ENCODE measurements at places on chromosomes 13 and 19.
A peak's percentile ranks its signal among the peaks of the same experiment; 100 is the strongest.

- no peak for DNase-seq
Measured at GRCh38 chr13:93446238-93446637, 219.6 kb downstream of the GPC6 start.

- no peak for DNase-seq
Measured at GRCh38 chr13:112096959-112097358, 30.0 kb downstream of the SOX1 start.

DNA sequence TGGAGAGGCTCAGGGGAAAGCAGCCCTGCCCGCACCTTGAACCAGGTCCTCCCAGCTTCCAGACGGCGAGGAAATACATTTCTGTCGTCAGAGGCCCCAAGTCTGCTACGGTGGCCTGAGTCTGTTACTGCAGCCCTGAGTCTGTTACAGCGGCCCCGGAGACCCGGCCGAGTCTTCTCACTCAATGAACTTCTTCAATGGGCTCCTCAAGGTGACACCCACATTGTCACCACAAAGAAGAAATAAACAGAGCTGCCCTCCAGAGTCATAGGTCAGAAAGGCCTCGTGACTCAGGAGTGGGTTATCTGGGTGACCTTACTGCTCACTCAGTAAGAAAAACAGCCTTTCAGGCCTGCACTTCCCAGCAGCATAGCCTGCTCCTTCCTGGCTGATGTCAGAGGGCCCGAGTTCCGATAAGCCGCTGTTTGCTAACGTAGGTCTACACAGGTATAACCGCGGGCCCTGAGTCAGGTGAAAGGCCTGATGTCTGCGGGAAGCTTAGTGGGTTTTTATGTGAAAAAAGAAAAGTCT is 66.9 kb upstream of the TM9SF2 start:
- DNase-seq, result no peak

DNA sequence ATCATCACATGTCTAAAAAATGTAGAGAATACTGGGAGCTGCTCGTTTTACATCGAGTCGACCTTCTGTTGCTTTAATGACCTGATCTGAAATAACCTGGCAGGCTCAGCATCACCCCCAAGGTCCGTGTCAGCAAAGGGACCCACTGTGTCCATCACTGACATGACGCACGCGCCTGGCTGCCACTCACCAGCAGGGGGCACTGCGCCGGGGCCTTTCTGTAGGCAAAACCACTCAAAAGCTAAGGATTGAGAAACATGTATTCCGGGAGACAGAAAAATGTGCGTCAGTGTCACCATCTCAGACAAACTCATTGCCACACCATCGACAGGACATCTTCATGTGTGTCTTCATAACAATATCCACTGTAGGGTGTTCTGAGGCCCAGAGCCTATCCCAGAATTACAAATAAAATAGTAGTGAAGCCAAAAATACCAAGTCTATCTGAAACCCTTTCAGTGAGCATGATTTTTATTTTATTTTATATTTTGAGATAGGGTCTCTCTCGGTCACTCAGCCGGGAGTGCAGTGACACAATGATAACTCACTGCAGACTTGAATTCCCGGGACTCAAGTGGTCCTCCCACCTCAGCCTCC is 130.3 kb upstream of the LSM14A start:
- DNase-seq, result peak; percentile 8

DNA sequence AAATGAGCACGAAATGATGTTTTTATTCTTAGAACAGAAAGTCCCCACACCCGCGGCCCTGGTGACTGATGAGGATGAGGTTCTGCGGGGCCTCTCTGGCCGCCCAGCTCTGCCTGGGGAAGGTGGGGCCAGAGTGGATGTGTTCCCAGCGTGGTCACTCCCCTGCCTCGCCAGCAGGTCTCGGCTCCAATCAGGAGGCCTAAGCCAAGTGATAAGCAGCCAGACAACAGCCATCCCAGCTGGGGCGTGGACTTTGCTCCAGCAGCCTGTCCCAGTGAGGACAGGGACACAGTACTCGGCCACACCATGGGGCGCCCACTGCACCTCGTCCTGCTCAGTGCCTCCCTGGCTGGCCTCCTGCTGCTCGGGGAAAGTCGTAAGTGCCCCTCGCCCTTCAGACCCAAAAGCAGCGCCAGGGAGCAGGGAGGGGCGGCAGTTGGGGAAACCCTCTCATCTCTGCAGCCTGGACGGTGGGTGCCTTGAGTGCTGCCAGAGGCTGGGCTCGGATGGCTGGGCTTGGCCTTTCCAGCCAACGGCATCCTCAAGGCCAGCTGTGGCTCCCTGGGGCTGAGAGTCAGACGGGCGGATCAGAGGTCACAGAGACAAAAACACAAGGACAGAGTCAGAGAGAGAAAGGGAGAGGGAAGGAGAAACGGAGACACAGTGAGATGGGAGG is at the start of gene F10:
TSS of gene F10 (plus strand) at position 250 of the 676 bp plus-strand sequence. CDS start at position 307, 57 bp downstream.
- peak; percentile 74 for DNase-seq

- DNase-seq, result no peak
Measured at GRCh38 chr19:8259922-8260247, 48.3 kb downstream of the CD320 start.

DNA sequence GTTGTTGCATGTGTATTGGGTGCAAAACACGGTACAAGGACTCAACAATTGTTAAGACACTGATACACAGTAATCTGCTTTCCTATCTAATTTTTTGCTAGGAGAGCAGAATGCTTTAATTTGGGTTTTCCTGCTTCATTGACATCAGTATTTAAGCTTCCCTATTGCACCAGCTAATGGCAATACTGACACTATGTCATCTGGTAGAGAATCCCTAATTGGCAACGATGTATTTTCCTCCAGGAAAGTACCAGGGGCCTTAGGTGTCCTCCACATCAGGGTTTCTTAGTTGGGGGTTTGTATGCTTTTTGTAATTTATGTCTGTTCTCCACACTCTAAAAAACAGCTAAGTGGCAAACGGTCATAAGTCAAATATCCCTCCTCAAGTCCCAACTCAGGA is 76.5 kb upstream of the FRY start:
- DNase-seq, result no peak

DNA sequence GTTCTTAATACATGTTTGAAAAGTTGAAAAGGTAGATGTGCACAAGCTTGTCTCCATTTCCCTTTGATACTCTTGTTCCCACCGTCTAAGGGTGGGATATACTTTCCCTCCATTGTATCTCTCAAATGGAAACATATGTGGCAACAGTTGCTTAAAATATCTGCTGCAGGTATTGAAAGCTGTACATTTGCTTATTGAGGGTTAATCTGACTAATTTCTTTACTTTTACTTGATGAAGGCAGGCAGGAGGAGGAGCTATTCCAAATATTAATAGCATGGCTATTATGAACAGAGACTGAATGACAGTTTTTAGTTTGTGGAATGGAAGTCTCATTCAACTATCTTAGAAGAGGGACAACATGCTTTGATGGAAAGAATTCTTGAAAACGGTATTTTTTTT is 103.8 kb downstream of the SLC10A2 start:
- DNase-seq, result no peak

GRCh38 chr19:7869453-7869909 is 4.7 kb downstream of the PRR36 start:
- no peak for DNase-seq

DNA sequence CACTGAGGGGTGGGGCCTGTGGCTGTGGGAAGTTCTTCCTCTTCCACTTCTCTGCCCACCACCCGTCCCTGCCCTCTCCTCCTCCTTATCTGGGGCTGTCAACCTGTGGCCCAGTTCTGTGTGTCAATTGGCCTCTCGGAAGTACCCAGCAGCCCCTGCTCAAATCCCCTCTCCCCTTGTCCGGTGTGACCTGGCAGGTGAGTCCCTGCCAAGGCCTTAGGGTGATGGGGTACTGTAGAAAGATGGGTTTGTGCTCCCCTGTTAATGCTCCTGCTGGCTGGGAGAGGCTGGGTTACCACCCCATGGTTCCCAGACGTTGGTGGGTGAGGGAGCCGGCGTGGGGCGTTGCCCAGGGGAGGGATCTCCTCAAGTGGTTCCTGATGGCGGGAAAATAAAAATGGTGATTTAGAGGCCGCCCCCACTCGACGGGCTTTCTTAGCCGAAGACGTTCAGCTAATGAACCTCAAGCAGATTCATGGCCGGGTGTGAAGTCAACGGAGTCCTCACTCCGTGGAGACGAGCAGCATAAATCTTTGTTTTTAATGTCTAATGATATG is 141.2 kb downstream of the URI1 start:
- no peak for DNase-seq

GRCh38 chr19:9205501-9206113 is 13.8 kb downstream of the OR7D4 start:
- DNase-seq, result peak; percentile 66

GRCh38 chr19:18637673-18638630 is 1.1 kb downstream of the KLHL26 start:
- no peak for DNase-seq

DNA sequence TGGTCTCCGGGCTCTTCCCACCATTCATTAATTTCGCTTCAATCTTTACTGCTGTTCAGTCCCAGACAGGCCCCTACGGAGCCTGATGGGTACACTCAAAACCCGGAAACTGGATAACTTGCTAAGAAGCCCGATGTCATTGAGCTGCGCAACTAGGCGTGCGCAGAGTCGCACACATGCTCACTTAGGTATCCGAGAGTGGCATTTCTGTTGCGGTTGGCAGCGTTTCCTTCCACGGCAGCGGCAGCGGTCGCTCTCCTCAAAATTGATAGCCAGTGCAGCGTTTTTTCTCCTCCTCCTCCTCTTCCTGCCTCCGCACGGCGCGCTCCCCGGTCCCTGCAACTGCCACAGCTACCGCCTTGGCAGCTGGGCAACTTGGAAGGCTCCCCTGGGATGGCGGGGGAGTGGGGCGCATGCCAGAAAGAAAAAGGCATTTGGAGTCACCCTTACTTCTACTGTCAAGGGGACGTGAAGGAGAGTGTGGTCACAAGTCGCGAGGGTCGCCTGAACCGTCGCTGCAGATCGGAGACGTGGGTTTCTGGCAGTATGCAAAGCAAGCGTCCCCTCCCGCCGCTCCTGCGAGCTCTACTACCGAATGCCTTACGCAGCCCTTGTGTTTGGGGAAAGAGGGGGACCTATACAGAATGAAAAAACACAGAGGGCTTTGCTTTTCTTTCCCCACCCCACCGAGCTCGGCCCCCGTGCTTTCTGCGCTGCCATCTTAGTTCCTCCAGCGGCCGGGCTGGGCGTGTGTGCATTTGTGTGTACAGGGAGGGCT is 2.4 kb upstream of the MYCBP2 start:
- DNase-seq, result peak; percentile 95

DNA sequence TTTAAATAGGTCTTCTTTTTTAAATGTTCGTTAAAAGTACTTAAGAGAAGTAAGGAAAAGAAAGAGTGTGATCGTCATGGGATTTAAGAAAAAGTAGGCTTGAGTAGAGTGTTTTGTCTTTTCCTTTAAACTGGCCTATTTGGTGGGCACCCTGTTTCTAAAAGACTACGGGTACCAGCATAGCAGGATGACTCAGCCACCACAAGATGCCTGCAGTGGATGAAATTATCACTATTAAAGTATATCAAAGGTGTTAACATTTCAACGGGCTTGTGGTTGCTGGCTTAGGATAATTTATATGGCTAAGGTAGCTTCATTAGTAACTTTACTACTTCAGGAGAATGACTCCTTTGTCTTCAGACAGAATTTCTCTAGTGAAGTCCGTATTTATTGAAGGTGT is 112.6 kb downstream of the STARD13 start:
- DNase-seq, result no peak

DNA sequence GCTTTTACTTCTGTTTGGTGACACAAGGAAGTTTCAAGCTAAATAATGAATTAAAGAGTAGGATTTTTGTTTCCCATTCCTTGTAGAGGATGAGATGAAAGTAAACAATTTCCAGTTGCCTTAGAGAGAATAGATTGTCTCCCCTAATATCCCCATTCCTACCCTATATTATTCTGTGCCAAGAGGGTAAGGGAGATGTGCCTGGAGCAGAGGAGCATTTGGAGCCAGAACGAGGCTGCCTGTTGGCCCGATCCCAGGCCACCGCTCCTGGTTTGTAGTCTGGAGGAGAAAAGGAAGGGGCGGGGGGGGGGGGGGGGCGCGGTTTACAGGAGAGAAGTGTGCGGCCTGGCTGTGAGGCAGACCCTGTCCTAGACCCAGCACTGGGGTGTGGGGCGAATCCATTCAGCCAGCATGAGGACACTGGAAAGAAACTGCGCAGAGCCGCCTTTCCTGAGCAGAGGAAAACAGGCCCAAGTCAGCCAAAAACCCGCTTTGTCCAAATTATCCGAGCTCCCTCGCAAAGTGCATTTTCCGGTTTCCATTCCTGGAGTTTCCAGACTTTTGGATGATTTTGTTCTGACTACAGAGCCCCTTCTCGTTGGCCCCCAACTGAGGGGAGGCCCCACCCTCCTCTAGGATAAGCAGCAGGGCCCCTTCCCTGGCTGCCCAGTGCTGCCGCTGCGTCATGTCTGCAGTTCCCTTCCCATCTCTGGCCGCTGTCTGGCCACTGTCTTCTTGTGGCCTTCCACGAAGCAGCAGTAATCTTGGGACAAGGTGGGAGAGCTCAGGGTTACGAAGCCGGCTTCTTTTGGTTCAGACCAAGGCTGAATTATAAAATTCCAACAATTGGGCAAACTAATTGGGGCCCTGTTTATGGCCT is 23.0 kb downstream of the NFIX start:
- DNase-seq, result no peak

- no peak for DNase-seq
Measured at GRCh38 chr19:49173198-49173597, 15.6 kb downstream of the TRPM4 start.

DNA sequence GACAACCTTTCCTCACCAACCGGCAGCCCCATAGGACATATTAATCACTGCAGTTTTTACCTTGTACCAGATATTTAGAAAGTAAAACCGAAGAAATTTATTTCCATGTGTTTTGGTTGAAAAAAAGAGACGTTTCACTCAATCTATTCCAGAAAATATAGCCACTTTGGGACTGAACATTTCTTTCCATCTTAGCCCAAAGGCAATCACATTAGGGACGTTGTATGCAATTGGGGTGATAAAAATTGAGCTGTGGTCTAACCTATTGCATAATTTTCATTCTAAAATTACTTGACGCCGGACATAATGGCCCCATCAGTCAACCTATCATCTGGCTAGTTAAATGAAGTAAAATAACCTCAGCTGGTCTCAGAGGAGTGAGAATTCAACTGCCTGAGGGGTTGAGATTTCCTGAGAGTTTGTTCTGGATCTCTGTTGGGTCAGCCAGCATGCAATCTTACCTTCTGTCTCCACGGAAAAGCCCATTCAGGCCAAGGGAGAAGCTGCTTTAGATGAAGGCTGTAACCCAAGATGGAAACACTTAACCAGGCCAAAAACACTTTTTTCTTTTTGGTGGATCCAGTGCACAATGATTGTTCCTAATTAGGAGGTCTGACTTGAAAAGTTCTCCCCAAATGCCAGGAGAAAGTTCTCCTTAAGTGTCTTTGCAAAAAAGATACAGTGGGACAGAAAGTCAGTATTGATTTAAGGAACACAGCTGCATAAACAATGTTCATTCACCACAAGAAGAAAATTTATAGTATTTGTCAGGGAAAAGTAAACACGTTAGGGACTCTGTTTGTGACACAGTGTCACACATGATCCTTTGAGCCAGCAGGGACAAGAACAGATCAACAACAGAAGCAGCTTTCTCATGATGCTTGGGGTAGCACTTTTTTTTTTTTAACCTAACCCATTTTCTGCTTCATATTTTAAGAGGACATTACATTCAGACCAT is 34.1 kb downstream of the DLEU7 start:
- no peak for DNase-seq
